ENCODE measurements at places on chromosomes 2 and 18.

- H3K27me3 ChIP-seq, result no peaks in the 10 kb centered on the region
- no peaks in the 10 kb centered on the region for H3K36me3 ChIP-seq
- no peaks in the 10 kb centered on the region for H3K4me1 ChIP-seq
- H3K4me3 ChIP-seq, result no peak overlapping the region
Observed at GRCh38 chr18:64384101-64384500, 235.2 kb upstream of the LINC00305 start.

- H3K27ac ChIP-seq, result no peak overlapping the region
- no peak for DNase-seq
- H3K36me3 ChIP-seq, result no peaks in the 10 kb centered on the region
- no peak overlapping the region for H3K4me3 ChIP-seq
- H3K4me1 ChIP-seq, result no peaks in the 10 kb centered on the region
- no peaks in the 10 kb centered on the region for H3K27me3 ChIP-seq
Observed at GRCh38 chr2:109674894-109675534, 60.9 kb downstream of the SOWAHC start.

DNA sequence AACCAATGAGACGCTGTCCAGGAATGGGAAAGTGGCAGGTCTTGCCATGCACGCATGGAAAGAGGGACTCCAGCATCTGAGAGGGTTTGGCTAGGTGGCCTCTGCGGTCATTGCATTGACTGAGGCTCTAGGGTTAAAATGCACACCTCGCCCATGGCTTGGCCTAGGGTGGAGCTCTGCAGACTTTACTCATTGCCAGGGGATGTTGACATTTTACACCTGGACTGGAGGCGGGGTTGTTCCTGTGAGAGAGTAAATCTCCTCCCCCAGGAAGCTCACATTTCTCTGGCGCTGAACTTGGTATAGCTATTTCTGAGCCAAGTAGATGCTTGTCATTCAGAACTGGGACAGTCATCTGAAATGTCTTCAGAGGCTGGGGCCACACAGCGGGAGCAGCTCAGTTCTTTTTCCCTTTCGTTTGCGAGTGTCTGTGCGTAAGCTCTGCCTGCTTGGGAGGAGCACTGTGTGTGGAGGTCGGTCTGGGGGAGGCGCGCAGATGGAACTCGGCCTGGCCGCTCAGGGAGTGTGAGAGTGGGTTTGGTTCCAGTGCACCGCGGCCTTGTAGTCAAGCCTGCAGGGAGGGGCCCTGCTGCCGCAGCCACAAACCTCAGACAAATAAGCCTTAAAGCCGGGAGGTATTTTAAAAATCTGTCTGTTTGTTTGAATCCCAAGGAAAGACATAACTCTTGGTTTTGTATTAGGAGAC lies 76.5 kb downstream of the LPIN1 start:
- no peaks in the 10 kb centered on the region for H3K36me3 ChIP-seq
- no peak for DNase-seq
- H3K27me3 ChIP-seq, result no peaks in the 10 kb centered on the region
- no peak overlapping the region for H3K27ac ChIP-seq

GRCh38 chr2:195595825-195596224 lies 61.2 kb upstream of the SLC39A10 start:
- no peaks in the 10 kb centered on the region for H3K27me3 ChIP-seq
- no peak overlapping the region for H3K4me3 ChIP-seq
- H3K4me1 ChIP-seq, result peaks cover 11% of the 10 kb centered on the region
- no peak overlapping the region for H3K27ac ChIP-seq
- no peaks in the 10 kb centered on the region for H3K36me3 ChIP-seq
- no peak for DNase-seq

GRCh38 chr18:43961722-43962121 lies 684.4 kb upstream of the SYT4 start:
- H3K4me1 ChIP-seq, result no peaks in the 10 kb centered on the region
- no peaks in the 10 kb centered on the region for H3K36me3 ChIP-seq
- H3K4me3 ChIP-seq, result no peak overlapping the region

- no peak for DNase-seq
- H3K4me3 ChIP-seq, result no peak overlapping the region
- H3K36me3 ChIP-seq, result no peaks in the 10 kb centered on the region
- H3K4me1 ChIP-seq, result no peaks in the 10 kb centered on the region
- H3K27me3 ChIP-seq, result no peaks in the 10 kb centered on the region
Observed at GRCh38 chr2:45968946-45969584, 317.6 kb downstream of the PRKCE start.

- H3K4me3 ChIP-seq, result no peak overlapping the region
- H3K27me3 ChIP-seq, result no peaks in the 10 kb centered on the region
- H3K36me3 ChIP-seq, result no peaks in the 10 kb centered on the region
- peaks cover 3% of the 10 kb centered on the region for H3K4me1 ChIP-seq
- no peak overlapping the region for H3K27ac ChIP-seq
- DNase-seq, result no peak
Observed at GRCh38 chr2:74048843-74049519, 64.3 kb downstream of the TET3 start.

Measured in neural progenitor cell (in vitro differentiated cells).